ENCODE measurements at places on chromosomes 5 and 9.

DNA sequence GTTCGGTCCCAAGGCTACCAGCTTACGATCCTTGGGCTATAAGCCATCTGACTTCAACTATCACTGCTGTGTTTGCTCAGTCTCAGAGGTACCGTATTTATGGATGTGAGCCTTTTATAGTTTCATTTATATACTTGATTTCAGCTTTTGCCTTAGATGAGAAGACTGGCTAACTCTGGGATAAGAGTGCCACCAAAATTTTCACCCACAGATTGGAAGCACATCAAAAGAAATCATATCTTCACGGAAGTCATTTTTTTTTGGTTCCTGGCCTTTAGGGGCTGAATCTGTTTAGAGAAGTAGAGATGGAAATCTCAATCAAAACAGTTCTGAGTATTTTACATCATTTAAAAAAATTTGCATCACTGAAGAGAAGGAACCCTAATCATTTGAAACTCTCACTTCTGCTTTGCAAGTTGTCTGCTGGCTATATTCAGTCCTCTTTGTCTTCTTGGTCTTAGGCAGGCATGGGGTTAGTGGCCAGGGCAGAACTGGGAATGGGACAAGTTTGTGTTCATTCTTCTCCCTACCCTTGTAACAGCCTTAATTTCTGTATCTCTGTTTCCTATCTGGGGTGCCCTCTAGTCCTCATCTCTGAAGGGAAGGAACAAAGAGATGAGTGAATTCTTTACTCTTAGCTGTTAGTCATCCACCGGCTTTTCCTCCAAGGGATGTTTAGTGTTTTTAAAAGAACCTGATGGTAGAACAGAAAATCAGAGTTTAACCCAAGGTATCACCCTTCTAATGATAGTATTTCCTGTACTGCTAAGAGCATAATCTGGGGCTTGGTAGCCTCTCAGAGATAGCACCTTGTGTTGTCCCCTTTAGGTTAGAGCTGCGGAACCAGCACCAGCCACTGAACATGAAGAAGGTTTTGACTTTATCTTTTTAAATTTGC lies 14.1 kb upstream of the TNFAIP8 start:
- no peak for DNase-seq

- DNase-seq: no peak
Measured at GRCh38 chr5:159894149-159894720, 22.0 kb upstream of the ADRA1B start.

GRCh38 chr5:138937392-138938387 lies 62.6 kb upstream of the LRRTM2 start:
- DNase-seq: no peak

DNA sequence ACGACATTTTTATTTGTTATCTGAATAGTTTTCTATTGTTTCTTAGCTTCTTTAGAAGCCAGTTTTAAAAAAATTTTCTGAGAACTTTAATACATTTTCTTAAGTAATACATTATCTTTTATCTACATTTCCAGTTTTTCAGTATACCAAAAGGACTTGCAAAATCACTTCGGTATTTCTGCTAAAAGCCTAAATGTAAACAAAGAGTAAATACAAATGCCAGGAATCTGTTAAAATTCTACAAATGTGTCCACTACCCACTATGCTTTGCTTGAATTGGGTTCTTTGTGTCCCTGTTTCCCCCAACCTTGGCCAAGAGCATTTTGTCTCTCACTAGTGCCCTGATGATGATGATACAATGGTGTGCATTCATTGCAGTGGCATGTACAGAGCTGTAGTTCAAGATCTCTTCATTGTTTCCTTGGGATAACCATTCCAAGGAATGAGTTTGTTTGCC lies 611.2 kb downstream of the NR2F1-AS1 start:
- no peak for DNase-seq

- DNase-seq: no peak
Measured at GRCh38 chr9:69273161-69273560, 51.9 kb upstream of the ENTREP1 start.

DNA sequence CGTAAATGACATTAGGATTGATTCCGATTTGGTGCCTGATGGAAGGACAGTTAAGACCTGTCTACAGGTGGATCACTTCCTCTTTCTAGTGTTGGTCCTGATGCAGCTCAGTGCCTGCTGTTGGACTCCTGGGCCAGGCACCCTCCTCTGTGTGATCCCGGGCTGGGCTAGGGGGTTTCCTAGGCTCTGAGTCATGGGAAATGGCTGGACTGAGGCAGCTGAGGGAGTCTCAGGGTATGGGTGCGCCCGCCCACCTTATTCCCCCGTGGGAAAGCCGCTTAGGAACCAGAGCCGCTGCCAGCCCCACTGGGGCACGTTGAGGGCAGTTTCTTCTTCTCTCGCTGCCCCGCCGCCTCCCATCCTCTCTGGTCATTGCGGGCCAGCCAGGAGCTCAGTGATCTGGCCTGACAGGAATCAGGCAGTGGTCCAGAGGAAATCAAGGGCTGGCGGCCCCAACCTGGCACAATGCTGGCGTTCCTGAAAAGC lies 12.9 kb downstream of the TCF7 start:
- no peak for DNase-seq

GRCh38 chr9:32875748-32876147 lies 92.4 kb downstream of the TMEM215 start:
- DNase-seq: no peak
